ENCODE measurements at places on chromosomes 3 and 15.
A peak's percentile ranks its signal among the peaks of the same experiment; 100 is the strongest.

- no peak for DNase-seq
These were observed 33.4 kb upstream of the PCSK6 start for GRCh38 chr15:101522621-101523559.

DNA sequence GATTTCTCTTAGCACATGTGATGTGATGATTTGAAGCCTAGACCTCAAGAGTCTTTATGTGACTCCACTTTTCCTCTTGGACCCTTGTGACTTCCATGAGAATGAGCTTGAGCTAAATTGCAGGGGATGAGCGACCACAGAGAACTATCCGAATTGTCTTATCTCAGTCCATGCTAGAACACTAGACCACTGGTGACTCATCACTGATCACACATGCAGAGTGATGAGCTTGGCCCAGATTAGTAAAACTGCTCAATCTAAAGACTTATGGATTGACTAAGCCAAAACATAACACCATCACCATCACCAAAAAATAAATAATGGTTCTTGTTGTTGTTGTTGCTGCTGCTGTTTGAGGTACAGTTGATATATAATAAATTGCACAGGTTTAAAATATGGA, 114.1 kb upstream of the CFAP20DC start:
- DNase-seq = no peak

DNA sequence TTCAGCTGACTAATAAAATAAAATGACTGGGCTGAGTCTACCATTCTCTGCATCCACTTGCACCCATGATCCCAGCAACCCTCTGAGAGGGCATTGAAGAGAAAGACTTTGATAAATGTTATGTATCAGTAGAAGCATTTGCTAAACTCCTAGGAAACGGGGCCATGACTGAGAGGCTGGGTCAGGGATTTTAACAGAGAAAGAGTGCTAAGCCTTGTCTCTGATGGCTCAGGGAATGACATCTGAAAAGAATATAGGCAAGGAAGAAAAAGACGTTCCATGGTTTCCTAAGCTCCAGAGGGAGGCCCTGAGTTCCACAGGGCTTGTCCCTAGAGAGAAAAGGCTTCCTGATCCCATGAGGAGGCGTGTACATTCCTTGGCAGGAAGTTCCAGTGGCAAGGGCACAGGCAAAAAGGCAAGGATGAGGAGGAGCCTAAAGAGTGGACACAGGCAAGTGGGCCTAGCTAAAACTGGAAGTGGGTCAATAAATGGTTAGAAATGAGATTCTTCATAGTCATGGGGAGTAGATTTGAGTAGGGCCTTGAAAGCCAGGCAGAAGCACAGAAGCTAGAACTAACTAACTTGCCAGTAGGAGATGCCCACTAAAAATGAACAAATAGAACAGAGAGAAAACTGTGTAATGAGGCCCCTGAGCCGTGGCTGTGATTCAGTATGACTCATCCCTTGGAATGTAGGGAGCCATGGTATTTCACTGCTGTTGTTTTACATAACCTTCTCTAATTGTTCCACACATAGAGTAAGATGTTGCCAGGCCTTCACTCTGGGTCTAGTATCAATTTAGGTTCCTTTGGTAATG, 44.9 kb upstream of the MANF start:
- peak; percentile 33 for DNase-seq

GRCh38 chr3:154244644-154245043, 79.6 kb downstream of the DHX36 start:
- DNase-seq = peak; percentile 62

- no peak for DNase-seq
These were observed 44.5 kb downstream of the NEK10 start for GRCh38 chr3:27324686-27325085.

GRCh38 chr3:24526640-24527212, 32.1 kb upstream of the THRB start:
- DNase-seq = no peak

DNA sequence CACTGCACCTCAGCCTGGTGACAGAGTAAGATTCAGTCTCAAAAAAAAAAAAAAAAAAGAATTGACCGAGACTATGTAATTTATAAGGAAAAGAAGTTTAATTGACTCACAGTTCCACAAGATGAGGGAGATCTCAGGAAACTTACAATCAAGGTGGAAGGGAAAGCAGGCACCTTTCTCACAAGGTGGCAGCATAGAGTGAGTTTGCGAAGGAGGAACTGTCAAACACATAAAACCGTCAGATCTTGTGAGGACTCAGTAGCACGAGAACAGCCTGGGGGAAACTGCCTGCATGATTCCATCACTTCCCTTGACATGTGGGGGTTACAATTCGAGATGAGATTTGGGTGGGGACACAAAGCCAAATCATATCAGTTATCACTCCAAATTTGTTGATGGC, 380.9 kb downstream of the EDEM1 start:
- DNase-seq = no peak

- no peak for DNase-seq
These were observed 580.0 kb downstream of the FOXP1 start for GRCh38 chr3:71003511-71003910.

- DNase-seq = no peak
These were observed 52.7 kb downstream of the RPN1 start for GRCh38 chr3:128597900-128598299.

GRCh38 chr3:73561494-73561893, 63.2 kb downstream of the PDZRN3 start:
- DNase-seq = no peak

DNA sequence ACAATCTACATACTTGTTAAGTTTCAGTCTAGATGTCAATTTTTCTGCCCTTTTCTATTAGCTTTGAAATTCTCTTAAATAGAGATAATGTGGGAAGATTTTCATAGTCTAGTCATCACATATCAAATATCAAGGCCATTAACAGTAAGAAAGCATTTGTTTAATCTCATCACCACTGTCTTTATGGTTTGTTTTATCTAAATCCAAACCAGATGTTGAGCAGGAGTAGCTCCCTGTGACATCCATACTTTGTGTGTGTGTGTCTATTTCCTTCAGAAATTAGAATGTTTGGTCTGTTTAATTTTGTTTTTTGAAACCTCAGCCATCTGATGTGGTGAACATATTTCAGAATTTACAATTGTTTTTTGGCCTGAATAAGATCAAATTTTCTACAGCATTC, 23.1 kb upstream of the GOLGA8B start:
- DNase-seq = no peak

- DNase-seq = peak; percentile 96
These were observed at the start of gene MITF for GRCh38 chr3:69739204-69740102. Gene MITF, plus strand, starts transcription at chr3:69739464. Its CDS starts 134 bp downstream, at chr3:69739598.

- DNase-seq = no peak
These were observed 27.3 kb upstream of the SPTBN5 start for GRCh38 chr15:41921167-41921566.

- no peak for DNase-seq
These were observed 68.4 kb downstream of the FSIP1 start for GRCh38 chr15:39714251-39714650.

DNA sequence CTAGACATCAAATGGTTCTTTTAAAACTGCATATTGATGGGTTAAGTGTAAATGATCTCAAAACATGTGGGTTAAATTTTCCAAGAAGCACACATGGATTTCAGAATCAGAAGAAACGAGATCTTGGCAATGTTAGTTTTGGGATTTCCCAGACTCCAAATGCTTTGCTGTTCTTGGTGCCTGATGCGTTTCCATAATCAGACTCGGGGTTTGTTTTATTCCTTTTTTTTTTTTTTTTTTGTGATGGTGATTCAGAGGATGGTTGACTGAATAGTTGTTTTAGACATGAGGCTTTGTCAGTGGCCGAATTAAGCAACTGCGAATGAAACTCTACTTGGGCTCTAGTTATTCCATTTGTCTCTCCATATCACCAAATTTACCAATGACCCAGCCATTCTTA, 52.2 kb upstream of the FAM98B start:
- DNase-seq = no peak

DNA sequence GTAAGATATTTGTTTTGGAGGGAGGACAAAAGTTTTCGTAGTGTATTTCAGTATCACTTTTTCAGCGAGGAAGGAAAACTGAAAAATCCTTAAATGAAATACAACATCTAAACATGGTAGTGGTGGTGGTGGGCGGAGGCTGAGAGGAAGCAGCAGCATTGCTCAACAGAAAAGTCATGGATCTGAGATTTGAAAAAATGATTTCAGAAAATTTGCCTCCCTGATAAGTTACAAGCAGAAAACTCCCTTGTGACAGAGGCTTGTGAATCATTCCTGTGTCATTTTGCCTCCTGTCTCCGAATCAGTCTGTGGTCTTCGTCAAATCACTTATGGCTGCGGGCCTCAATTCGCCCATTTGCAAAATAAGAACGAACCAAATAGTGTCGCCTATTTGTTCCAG, 965 bp upstream of the CRBN start:
- peak; percentile 86 for DNase-seq

DNA sequence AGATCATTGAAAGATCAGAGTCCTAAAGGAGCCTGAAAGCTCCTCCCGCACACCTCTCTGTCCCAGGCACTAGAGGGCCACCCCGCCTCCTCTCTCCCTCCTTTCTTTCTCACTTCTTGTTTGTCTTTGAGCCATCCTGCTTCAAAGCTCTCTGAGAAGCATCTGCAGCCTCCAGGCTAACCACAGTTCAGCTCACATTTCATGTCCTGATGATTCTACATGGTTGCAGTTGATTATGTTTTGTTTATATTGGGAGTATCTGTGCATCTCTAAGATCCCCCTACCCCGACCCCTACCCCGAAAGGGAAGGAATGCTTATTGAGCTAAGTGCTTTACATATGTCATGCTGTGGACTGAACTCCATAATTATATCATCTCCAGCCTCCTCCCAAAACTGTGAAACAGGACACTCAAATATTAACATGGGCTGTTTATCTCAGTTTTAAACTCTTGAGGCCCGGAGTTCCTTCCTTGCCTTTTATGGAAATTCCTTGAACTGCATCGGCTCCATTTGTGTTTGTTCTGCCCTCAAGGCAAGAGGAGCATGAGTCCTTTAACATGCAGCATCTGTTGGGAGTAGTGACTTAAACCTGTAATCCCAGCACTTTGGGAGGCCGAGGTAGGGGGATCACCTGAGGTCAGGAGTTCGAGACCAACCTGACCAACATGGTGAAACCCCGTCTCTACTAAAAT, 30.9 kb downstream of the MGLL start:
- no peak for DNase-seq

DNA sequence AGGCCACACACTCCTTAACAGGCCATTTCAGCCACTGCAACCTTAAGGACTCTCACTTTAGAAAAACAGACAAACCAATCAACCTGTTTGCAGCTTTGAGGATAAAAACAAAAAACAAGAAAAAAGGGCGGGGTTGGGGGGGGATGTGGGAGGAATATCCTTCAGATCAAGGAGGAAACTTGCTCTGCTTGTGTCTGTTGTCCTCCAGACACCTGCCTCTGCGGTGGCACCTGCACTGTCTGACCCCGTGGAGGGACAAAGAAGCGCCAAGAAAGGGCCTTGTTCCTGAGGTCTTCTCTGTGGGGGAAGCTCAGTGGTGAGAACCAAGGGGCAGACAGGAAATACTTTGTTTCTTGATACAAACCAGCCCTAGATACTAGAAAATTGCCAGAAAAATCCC, 70.5 kb downstream of the POLR2M start:
- DNase-seq = no peak

DNA sequence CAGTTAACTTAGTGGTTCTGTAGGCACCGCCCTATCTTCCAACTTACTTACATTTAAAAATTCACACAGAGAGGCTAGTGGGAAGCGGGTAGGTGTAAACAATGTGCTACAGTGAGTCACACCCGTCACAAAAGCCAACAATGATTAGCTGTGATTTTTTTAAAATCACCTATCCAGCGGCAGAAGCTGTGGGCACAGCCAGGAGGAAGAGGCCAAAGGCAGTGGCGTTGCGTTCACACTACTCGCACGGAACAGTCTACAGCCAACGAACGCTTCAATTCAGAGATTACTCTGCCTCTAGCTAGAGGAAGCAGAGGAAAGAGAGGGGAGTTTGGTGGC, 2.5 kb upstream of the NLGN1 start:
- DNase-seq = no peak

GRCh38 chr15:73677146-73677607, 7.0 kb upstream of the CD276 start:
- peak; percentile 79 for DNase-seq

DNA sequence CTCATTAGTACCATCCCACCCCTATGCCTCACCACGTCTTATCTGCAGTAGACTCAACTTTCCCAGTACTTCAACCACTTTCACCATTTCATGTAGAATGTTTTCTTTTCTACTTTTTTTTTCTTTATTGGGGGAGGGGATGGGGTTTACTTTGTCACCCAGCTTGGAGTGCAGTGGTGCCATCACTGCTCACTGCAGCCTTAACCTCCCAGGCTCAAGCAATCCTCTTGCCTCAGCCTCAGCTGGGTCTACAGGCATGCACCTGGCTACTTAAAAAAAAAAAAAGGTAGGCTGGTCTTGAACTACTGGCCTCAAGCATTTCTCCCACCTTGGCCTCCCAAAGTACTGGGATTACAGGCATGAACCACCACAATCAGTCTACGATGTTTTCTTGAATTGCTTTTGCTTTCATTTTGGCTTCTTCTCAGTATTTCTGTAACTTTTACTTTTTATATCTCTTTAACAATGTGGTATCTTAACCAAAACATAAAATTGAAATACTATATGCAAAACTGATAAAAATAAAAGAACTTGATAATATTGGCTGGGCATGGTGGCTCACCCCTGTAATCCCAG, 44.9 kb upstream of the CHL1 start:
- DNase-seq = no peak

DNA sequence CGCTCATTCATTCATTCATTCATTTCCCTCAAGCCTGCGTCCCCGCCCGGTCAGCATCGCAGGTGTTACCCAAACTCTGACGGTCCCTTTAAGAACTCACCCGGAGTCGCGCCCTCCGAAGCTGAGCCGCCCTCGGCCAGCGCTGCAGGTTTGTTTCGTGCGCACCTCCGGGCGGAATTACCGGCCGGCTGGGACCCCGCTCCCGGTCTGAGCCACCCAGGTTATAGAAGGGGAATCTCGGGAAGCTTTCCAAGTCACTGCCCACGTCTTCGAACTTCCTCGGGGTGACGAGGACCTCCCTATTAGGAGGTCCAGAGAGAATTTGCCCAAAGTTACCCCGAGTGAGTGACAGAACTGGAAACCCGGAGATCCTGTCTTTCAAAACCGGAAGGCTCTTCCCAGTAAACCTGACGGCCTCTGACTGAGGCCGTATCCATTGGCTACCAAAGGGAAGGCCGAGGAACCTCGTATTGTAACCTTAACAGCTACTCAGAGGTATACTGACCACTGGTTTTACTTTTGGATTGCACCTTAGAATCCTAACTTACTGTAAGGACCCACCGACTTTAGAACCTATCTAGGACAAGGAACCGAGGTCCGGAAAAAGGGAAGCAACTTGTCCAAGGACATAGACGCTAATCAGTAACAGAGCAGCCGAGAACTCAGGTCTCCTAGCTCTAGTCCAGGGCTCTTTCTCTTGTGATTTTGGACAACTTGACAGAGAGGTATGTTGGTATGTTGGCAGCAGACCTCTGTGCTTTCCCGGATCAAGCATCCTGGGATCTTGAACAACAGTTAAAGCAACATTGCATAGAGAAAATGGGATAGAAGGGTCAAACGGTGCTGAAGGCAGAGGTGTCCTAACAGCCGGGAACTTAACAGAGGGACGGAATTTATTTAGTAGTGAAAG, 788 bp upstream of the DLG1 start:
- DNase-seq = peak; percentile 35

Measured in suppressor macrophage treated with lipopolysaccharide for 1 hour (primary cell).